ENCODE measurements at places on chromosomes 5 and 9.

GRCh38 chr5:11305245-11305644 lies 544.2 kb upstream of the DAP start:
- DNase-seq, result no peak

- no peak for DNase-seq
Observed at GRCh38 chr9:81578606-81579005, 110.7 kb downstream of the TLE1 start.

DNA sequence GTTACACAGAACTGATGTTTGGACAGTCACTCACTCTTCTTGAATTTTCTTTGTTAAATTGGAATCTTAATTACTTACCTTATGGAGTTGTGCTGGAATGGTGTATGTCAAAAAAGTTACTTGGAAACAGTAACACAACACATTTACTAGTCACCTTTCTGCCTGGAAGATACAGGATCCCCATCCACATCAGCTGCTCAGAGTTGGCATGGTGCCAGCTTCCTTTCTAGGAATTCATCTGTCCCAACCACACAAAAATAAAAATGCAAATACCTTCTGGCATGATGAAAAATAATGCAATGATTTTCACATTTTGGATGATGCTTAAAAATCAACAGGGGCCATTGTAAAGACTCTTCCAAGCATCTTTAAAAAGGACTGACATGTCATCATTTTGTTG lies 341.5 kb downstream of the TMEM38B start:
- no peak for DNase-seq

GRCh38 chr5:143198332-143198731 lies 205.2 kb downstream of the NR3C1 start:
- no peak for DNase-seq

GRCh38 chr5:59436364-59437148 lies 457.0 kb downstream of the PDE4D start:
- no peak for DNase-seq

DNA sequence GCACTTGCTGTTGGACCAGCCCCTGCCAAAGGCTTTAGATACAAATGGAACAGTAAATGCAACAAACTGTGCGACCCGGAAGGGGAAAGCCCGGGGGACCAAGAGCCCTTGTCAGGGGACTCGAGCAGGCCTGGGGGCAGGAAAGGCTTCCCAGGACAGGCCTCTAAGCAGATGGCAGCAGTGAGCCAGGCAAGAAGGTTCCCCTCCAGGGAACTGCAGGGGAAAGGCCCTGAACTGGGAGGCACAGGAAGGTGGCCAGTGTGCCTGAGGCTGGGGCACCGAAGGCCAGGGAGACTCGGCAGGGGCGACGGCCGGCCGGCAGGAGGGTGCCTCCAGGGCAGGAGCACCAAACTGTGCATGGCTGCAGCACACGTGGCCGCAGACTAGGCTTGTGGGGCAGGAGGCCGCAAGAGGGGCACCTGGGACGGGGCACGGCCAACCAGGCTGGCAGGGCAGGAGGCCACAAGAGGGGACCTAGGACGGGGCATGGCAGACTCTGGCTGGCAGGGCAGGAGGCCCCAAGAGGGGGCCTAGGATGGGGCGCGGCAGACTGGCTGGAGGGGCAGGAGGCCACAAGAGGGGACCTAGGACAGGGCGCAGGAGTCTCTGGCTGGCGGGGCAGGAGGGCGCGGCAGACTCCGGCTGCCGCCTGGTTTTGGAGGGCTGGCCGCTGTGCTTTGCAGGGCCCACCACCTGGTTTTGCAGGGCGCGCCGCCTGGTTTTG lies 10.0 kb downstream of the VAV2 start:
- no peak for DNase-seq

DNA sequence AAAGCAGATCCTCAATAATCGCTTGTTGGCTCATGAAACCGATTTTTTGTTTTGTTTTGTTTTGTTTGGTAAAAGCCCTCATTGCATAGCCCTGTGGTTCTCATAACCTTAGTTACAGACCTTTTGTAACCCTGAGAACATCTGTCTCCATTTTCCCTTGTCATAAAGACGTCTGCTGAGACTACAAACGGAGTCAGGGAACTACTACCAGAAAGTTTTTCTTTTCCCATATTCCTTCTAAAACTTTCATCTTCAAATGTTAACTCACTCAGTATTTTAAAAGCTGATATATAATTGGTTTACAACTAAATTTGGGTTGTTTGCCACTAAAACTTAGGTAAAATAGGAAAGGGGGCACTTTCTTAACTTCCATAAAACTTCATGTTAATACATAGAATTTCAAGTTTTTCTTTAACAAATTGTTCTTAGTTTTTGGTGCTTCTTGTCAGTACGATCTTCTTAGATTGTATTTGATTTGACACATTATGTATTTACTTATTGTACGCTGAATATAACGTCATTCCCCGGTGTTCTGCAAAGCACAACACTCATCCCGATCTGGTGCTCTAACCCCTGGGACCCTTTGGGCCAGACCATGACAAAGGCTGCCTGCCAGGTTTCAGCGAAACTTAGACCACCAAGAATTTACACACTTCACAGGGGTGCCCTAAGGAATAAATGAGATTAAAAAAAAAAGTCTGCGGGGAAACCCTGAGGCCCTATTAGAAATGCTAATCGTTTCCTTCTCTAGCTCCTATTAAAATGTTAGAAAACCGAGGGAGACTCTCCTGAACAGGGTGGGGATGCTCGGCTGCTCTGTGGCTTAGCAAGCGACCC lies 1.1 kb upstream of the ANP32B start:
- DNase-seq, result no peak

GRCh38 chr5:171420431-171421241 lies 1.2 kb downstream of the FGF18 start:
- no peak for DNase-seq

DNA sequence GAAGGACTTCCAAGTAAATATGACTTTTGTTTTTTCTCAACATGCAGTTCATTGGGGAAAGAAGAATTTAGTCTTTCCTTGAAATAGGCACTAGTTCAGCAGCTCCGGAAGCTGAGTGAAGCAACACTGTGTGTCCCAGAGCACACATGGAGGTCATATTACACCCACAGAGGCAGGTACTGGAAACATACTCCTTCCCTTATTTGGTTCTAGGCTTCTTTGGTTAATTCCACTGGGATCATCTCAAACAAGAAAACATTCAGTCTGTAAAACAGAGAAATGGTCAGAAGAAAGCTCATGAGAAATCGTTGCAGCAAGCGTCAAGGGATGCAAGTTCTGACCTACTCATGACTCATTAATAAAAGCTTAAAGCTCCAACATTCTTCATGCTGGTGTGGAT lies 175.1 kb upstream of the PCSK5 start:
- DNase-seq, result no peak

GRCh38 chr5:108079753-108080152 lies 302.1 kb downstream of the FBXL17 start:
- DNase-seq, result no peak

- DNase-seq, result no peak
Observed at GRCh38 chr5:167451076-167451475, 840.4 kb upstream of the WWC1 start.

GRCh38 chr9:133521122-133522072 lies 3.4 kb downstream of the MYMK start:
- DNase-seq, result no peak

- no peak for DNase-seq
Observed at GRCh38 chr9:114366334-114367128, 21.3 kb downstream of the AKNA start.

- DNase-seq, result no peak
Observed at GRCh38 chr5:74954919-74955318, 88.7 kb upstream of the FAM169A start.

- DNase-seq, result no peak
Observed at GRCh38 chr9:129102791-129103594, 7.6 kb downstream of the CRAT start.

All from stimulated activated naive CD4-positive, alpha-beta T cell (primary cell).